CD4-positive, alpha-beta T cell treated with Interferon alpha-2 for 1 hour (primary cell): ENCODE measurements at places on chromosomes 3 and 15.

DNA sequence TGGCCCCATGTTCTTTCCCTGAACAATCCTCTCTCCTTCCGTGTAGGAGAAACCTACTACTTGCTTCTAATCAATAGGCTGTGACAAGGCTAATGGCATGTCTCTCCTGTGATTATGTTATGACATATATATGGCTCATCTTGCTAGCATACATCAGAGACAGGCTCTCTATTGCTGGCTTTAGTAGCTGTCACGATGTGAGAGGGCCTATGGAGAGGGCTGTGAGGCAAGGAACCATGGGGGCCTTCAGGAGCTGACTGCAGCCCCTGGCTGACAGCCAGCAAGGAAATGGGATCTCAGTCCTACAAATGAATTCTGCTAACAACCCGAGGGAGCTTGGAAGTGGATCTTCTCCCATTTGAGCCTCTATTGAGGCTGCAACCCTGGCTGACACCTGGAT lies 96.3 kb downstream of the EOMES start:
- DNase-seq, result no peak

GRCh38 chr3:65617209-65617608 lies 421.5 kb downstream of the MAGI1 start:
- DNase-seq, result no peak

DNA sequence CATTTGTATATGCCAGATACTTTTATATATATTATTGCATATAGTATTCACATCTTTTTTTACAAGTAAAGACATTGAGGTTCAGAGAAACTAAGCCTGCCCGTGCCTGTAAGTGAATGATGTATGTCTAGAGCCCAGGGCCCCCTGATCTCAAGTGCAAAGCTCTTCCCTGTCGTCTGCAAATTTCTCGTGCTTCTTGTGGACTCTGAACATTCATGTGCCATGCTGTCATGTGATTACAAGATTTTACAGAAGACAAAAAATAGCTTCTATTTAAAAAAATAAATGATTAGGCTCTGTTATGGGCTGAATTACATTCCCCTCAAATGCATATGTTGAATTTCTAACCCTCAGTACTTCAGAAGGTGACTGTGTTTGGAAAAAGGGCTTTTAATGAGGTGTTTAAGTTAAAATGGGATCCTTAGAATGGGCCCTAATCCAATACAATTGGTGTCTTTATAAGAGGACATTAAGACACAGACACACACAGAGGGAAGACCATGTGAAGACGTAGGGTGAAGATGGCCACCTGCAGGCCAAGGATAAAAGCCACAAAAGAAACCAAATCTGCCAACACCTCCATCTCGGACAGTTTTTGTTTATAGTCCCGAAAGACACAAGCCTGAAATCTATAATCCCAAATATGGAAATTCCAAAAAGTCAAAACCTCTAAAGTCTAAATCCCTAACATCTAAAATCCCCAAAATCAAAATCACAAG lies 3.9 kb upstream of the MASP1 start:
- no peak for DNase-seq

DNA sequence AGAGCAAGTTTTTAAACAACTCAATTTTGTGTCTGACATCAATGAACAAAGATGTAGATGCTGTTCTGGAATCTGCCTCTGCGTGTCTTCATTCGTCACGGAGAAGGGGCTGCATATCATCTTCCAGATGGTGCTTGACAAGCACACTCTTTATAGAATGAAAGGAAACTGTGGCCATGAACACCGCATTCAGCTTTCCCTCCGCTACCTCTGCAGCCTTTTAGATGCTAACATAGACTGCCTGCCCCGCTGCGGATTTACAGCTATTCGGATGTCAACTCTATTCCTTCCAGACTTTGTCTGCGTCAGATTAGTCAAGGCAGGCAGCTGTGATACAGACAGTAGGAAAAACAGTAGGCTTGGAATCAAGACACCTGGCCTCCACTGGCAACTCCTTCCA lies 232.9 kb downstream of the TJP1 start:
- DNase-seq, result no peak

DNA sequence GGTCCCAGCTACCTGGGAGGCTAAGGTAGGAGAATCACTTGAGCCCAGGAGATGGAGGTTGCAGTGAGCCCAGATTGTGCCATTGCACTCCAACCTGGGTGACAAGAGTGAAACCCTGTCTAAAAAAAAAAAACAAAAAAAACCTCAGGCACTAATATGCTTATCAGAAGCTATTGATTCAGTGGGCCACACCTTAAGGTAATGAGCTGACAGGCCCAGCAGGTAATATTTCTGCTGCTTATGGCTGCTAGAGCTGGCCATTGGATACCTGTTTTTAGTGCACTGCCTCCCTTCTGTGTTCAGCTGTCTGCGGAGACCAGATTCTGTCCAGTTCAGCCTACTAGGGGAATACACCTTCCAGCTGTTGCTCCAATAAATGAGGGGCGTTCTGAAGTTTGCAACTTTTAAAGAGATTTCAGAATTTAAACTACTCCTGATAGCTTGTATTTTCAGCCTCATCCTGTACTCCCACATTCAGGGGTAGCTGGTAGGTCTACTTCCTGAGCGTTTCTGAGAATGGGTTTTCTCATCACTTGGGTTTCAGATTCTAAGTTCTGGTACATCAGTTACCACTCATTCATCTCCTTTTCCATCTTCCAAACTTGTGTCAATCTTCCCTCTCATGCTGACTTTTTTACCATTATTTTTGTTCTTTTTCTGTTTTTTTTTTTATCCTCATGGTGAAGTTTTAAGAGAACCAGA lies 69.0 kb downstream of the ATP11B start:
- DNase-seq, result no peak

- no peak for DNase-seq
Measured at GRCh38 chr3:29612536-29612935, 331.7 kb downstream of the RBMS3 start.

DNA sequence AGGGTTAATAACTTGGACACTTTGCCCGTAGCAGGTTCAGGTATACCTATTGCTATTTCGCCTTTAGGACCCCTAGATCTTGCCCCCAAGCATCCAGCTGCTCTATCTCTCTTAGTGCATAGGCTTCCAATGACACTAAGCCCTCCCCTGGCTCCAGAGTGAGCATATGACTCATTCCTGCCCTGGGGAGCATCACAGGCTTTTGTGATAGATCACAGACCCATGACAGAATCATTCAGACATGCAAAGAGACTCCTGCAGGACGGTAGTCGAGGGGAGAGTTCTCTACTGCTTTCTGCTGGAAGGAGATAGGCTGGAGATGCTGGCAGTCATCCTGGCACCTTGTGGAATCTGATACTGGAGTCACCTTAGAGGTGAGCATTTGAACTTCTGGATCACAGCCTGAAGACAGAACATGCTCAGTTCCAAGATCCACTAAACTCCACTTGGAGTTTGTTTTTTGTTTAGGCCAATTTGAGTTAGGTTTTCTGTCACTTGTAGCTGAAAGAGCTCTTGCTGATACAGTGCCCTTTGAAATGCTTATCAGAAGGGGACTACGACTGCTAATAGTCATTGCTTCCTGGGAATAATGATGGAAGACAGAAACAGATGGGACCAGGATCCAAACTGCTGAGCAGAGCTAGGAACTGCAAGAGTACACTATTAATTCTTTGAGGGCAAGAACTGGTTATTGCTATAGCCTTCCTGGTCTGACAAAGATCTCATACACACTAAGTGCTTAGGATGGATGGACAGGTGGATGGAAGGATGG lies 11.0 kb downstream of the LYSMD2 start:
- no peak for DNase-seq

DNA sequence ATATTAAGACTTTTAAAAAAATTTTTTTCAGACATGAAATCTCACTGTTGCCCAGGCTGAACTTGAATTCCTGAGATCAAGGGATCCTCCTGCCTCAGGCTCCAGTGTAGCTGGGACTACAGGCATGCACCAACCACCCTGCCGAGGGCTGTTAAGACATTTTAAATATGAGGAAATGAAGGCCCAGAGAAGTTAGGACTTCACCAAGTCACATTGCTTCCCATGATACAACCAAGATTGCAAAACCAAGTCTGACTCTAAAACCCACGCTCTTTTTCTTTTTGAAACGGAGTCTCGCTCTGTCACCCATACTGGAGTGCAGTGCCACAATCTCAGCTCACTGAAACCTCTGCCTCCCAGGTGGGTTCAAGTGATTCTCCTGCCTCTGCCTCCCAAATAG lies 28.0 kb downstream of the PTPN9 start:
- no peak for DNase-seq

- DNase-seq, result no peak
Measured at GRCh38 chr3:71112576-71112975, 471.0 kb downstream of the FOXP1 start.

GRCh38 chr3:58526515-58526957 lies 10.5 kb downstream of the ACOX2 start:
- no peak for DNase-seq

- no peak for DNase-seq
Measured at GRCh38 chr3:133894353-133895207, 1.1 kb downstream of the RAB6B start.

- no peak for DNase-seq
Measured at GRCh38 chr3:192249516-192249915, 477.8 kb downstream of the FGF12 start.

DNA sequence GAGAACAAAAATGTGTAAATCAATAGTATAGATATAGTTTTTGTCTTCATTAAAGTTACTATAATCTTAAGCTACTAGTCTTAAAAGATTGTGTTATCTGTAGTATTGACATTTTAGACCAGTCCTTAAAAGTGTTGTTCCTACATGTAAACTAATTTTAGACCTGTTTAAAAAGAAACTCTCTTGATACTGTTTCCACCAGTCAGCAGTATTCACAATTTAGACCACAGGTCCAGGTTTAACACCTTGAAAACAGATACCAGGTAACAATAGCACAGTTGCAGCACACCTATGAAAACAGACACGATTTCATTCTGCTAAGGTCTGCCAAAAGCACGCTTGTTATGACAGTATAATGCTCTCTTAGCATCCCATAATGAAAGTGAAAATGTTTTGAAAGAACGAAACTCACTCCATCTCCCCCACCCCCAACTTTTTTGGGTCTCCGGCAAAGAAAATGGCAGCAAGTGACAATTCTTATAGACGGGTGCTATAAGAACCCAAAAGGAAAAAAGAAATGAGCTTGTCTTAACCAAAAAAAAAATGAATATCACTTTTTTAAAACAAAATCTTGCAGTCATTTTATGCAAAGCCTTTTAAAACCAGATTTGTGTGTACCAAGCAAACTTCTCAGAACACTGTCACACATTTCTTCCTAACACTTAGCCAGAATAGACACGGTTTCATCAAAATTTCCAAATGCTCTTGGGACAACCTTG lies 1.6 kb downstream of the EIF4E3 start:
- DNase-seq, result peak; percentile 60

- DNase-seq, result no peak
Measured at GRCh38 chr3:157441102-157441624, 4.5 kb downstream of the PTX3 start.
